ENCODE measurements at places on chromosomes 16 and 17.

DNA sequence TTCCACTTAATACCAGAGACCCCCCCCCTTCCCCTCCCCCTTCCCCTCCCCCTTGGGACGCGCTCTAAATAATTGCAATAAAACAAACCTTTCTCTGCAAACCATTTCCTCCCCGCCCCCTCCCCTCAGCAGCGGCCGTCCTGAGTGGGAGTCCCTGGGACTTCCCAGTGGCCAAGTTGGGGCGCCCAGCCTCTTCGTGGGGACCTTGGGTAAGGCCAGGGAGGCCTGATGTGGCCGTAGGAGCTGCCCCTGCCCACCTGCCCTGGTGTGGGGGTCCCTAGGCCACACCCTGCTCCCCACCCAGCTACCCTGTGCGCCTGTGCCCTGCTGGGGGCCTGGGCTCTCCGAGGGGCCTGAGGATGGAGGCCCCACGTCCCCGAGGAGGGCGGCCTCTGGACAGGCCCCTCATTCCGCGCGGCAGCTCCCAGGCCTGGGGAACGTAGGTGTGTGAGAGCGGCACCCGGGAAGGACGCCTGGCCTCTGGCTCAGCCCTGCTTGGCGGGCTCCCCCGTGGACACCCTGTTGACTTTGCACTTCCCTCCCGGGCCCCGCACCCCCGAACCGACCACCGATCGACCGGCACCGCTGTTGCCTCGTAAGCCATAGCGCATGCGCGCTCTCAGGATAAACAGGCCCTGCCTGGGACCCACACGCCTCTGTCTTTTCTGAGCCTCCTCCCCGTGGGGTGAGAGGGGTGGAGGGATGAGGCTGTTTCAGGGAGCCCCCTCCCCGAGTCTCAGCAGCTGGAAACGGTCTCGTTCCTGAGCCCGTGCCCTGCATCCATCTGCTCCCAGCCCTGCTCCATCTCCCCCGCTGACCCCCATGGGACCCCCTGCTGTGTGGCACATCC is 9.0 kb downstream of the NTHL1 start:
- DNase-seq: no peak

GRCh38 chr17:48499248-48499647 is 31.6 kb downstream of the HOXB1 start:
- DNase-seq: no peak

DNA sequence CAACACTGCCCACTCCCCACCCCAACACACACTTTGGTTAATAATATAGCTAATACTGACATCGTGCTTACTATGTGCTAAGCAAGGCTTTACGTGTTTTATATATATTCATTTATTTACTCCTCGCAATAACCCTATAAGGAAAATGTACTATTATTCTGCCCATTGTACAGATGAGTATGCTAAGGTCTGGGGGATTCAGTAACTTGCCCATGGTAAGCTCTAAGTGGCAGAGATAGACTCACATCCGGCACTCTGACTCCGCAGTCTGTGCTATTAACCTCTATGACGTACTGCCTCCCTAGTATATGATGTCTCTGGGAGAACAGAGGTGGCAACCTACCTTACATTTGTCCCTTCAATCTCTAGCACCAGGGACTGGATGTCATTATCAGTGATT is 12.7 kb downstream of the CFAP20 start:
- DNase-seq: no peak

GRCh38 chr16:84677849-84678248 is 22.0 kb upstream of the USP10 start:
- DNase-seq: no peak

- no peak for DNase-seq
Measured at GRCh38 chr17:33085256-33085655, 93.6 kb downstream of the SPACA3 start.

All from SHP77 (cell line).